ENCODE measurements at places on chromosomes 4 and X.

- DNase-seq, result no peak
Observed at GRCh38 chrX:70172964-70173363, 4.3 kb upstream of the DGAT2L6 start.

DNA sequence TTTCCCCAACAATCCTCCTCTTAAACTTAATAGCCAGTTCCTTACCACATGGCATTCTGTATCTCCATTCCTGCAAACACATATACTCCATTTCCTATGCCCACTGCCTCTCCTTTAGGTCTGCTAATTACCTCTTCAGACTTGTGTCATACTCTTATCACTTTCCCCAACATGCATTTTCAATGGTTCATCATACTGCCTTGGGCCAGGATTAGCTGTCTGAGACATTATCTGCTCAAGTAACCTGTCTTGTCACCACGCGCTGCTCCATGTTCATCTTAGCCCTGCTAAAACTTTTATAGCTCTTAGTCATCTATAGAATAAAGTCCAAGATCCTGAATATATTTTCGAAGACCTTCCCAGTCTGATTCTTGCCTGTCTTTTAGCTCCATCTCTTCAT lies 224.1 kb upstream of the GK2 start:
- DNase-seq, result no peak

DNA sequence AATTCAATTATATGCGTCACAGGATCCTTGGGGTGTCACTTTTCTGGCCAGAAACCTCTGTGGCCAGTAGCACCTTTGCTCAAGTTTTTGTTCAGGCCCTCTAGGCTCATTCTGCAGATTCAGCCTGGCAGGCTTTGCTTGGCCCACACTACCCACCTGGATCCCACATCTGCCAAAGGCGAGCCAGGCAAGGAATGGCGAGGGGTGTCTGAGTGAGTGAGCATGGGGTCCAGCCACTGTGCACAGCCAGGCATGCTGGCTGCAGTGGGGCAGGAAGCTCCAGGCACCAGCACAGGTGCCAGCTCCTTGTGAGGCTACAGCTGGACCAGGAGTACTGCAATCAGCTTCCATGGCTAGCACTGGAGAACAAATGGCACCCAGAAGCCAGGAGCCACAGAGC lies 914.9 kb downstream of the FSTL5 start:
- DNase-seq, result no peak

DNA sequence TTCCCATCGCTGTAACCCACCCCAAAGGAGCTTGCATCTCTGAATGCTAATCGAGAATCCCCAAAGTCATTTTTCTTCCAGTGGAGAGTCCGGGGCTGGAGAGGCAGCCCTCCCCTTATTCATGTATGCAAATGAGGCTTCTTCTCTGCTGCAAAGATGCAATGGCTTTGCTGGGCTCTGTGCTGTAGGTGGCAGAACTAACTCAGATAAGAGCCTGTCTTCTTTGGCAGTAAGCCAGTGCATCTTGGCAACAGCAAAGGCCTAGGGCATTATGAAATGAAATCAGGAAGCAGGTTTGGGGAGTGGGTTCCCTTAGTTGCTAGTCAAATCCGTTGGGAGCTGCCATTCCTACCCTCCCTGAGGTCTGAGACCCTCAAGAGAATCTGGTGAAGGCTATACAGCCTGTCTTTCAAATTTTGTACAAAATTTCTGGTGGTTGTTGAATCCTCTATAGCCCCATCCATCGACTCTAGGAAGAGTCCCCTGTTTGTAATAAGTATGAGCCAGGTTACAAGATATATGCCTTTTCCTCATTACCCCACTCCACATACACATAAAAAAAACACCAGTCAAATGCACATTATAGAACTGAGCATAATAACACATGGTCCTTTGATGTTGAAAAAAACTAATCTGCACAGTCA lies 290.6 kb upstream of the TAPT1 start:
- DNase-seq, result no peak

- no peak for DNase-seq
Observed at GRCh38 chr4:48594180-48594579, 104.1 kb downstream of the ZAR1 start.

DNA sequence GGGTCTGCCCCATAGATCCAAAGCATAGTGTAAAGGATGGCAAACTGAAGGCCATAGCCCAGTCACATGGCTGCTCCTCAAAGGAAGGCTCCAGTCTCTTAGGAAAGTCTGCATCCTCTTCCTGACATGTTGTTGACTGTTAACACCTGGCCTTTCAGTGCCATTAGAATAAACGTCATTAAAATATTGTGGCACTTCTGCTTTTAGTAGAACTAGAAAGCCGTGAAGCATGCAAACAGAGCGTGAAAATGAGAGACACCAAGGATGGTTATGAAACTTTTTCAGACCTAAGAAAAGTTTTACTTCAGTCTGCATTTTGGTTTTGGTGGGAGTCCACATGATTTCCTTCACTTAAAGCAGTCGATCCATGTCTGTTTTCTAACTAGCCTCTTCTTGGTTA lies 41.1 kb upstream of the AFF2 start:
- DNase-seq, result peak; percentile 2

- no peak for DNase-seq
Observed at GRCh38 chrX:108412783-108413182, 25.4 kb downstream of the COL4A6 start.

DNA sequence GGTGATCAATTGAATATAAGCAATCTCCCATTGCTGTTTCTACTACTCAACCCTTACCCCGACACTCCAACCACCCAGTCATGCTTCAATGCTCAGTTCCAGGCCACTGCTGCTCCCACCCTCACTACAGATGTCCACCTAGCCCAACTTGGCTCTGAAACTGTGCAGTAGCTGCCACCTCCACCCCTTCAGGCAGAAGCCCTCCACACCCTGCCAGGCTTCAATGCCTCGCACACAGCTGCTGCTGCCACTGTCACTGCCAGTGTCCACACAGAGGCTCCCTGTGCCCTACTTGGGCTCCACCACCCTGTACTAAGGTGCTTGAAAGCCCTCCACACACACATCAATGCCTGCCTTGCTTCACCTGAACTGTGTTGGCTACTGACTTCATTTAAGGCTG lies 34.6 kb downstream of the LAMTOR3 start:
- no peak for DNase-seq

GRCh38 chr4:180105362-180105761 lies 2137.8 kb upstream of the TENM3 start:
- no peak for DNase-seq

DNA sequence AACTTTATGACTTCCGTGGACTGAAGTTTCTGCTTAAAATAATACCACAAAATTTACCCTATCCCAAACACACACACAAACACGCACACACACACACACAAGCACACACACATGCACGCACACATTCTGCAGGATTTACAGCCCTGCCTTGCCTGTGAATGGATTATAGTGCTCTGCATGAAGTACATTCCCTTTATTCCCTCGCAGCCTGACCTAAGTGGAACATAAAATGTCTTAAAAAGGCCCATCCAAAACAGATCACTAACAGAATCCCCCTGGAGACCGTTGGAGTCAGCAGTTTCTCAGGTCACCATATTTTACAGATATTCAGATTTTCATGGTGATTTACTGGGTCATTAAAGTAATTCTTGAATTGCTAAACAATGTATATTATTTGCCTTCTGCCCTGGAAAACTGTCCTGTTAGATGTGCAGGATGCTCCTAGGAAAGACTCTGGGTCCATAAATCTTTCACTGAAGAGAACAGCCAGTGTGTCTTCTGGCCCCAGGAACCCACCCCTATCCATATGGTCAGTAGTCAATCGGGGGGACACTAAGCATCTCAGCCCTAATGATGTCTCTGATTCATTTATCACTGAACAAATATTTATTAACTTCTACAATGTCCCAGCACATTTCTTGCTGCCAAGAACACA lies 587.7 kb upstream of the BOD1L1 start:
- no peak for DNase-seq

GRCh38 chrX:46782034-46782433 lies 23.1 kb upstream of the SLC9A7 start:
- DNase-seq, result no peak

DNA sequence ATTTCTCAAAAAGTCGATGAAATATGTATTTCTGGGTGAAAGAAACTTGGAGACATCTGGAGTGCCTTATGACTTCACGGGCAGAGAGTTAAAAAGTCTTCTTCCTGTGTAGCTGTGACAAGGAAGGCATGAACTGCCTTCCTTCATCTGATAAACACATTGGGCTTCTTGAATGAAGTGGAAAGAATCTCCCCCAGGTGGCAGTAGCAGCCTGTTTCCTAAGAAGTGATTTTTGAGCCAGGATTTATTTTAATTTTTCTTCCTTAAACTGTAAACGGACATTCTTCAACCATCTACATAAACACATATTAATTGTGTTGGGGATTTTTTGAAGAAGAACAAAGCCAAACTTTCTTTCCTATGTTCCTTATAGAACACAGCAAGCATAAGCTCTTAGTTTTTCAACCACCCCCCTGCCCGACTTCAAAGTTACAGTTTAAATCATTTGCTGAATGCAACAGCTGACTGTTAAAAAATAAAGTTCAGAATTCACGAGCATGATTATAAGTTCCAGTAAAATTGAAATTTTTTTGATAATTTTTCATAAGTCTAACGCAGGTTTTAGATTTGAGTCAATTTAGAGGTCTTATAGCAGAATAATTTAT lies 980 bp upstream of the GIMD1 start:
- DNase-seq, result peak; percentile 9

- DNase-seq, result no peak
Observed at GRCh38 chr4:77443941-77444340, 161.7 kb upstream of the CXCL13 start.

- no peak for DNase-seq
Observed at GRCh38 chrX:27933361-27933760, 47.9 kb downstream of the DCAF8L1 start.

GRCh38 chrX:148664995-148665394 lies 164.6 kb downstream of the AFF2 start:
- no peak for DNase-seq

DNA sequence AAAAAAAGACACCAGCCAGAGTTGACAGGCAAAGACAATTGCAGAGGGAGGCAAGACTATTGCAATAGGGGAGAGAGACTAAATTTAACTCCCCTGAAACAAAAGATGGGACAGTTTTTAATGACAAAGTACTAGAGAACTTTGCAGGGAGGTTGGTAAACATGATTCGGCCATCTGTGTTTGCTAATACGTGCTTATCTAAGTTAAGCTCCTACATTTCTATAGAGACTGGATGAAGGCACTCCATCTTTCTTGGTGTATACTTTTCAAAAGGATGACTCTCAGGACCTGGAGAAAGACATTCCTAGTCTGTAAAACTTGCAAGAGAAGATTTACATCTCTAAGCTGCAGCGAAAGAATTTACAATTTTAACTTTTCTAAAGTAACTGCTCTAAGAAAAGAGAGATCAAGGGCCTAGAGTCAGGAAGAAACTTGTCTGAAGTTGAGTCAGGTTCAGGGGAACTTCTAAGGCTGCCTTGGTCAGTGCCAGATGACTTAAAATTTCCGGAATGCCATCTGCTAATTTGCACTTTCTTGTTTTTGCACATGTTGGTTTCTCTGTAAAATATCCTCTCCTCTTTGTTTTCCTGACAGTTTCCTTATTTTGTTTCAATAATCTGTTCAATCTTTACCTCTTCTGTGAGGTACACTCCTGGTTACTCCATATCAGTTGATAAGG lies 10.6 kb downstream of the ADAM29 start:
- no peak for DNase-seq

GRCh38 chr4:76087007-76087769 lies 12.7 kb downstream of the ART3 start:
- no peak for DNase-seq

- no peak for DNase-seq
Observed at GRCh38 chrX:7086384-7086783, 61.1 kb upstream of the STS start.

DNA sequence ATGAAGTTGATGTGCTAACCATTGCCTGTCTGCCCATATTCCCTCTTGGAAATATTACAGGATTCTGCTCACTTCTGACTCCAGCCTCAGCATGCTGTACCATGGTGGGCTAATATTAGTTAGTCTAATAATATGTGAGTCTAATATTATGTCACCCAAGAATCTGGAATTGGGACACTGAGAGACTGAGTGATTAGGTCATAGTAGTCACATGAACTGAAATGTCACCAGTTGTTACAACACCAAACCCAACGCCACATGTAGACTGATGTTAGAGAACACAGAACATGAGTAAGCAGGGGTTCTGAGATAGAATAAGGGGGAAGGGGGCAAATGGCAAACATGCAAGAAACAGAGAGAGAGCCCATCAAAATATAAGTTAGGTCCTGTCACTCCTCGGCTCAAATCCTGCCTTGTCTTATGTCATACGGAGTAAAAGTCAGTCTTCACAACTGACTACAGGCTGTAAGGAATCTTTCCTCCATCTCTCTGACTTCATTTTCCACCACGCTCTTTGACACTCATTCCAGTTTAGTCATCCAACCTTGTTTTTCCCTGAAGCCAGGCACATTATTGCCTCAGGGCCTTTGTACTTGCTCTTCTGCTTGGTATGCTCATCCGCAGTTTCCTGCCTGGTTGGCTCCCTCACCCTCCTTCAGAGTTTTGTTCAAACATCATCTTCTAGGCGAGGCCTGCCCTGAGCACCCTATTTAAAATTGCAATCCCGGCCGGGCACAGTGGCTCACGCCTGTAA lies 9.6 kb upstream of the SLAIN2 start:
- no peak for DNase-seq

- no peak for DNase-seq
Observed at GRCh38 chr4:139503622-139504166, 49.8 kb downstream of the RAB33B start.

GRCh38 chrX:45850775-45851433 lies 650.2 kb upstream of the DIPK2B start:
- DNase-seq, result no peak

Measured in GM19239 (cell line).